ENCODE measurements at places on chromosomes 16 and 17.

DNA sequence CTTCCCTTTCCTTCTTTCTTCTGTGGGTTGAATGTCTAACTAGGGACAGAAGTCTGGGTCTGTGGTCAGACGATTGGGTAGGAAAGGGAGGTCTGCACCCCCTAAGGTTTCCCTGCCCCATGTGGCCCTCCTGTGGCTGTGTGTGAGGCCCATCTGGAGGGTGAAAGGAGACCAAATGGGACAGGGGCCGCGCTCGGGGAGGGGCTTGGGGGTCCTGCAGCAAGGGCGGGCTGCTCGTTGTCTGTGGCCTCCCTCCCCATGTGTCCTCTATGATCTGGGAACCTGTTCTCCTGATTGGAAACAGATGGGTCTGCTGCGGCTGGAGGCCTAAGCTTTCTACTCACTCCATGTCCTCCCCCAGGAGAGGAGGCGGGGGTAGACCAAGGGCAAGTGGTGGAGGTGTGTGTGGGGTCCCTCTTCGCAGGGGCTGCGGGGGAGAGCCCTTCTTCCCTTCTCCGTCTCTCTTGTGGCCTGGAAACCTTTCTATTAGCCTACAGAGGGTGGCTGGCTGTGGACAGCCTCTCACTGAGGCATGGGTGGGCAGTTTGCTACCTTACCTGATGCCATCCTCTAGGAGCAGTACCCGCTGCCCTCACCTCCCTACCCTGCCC is 18.6 kb downstream of the IGFBP4 start:
- no peak for DNase-seq

GRCh38 chr16:82601989-82602640 is 24.7 kb upstream of the CDH13 start:
- DNase-seq = no peak

GRCh38 chr17:47643116-47643515 is 6.6 kb upstream of the KPNB1 start:
- no peak for DNase-seq

- no peak for DNase-seq
Measured at GRCh38 chr17:192666-193425, 11.4 kb upstream of the DOC2B start.

GRCh38 chr16:86494039-86494564 is 16.2 kb upstream of the FOXF1 start:
- no peak for DNase-seq

- DNase-seq = no peak
Measured at GRCh38 chr16:31221357-31222160, 4.6 kb upstream of the PYDC1 start.

GRCh38 chr17:2635241-2635640 is 41.8 kb downstream of the PAFAH1B1 start:
- no peak for DNase-seq

GRCh38 chr16:64138006-64138405 is 983.9 kb downstream of the CDH11 start:
- no peak for DNase-seq

- DNase-seq = no peak
Measured at GRCh38 chr17:63440127-63440769, 5.9 kb downstream of the CYB561 start.

GRCh38 chr16:81442220-81442915 is 2.2 kb upstream of the CMIP start:
- peak; percentile 33 for DNase-seq

DNA sequence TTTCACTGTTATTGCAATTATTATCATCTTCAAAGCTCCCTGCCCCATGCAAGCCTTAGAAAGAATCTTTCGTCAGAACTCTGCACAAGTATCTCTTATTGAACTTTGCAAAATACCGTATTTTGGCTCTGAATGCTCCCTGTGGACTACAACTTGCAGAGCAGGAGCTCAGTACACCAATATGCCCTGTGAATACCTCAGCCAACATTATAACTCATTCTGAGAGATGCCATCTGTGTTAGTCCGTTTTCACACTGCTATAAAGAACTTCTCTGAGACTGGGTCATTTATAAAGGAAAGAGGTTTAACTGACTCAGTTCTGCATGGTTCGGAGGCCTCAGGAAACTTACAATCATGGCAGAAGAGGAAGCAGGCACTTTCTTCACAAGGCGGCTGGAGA is 87.2 kb upstream of the XYLT1 start:
- DNase-seq = no peak

GRCh38 chr16:54444851-54445458 is 158.4 kb upstream of the IRX3 start:
- no peak for DNase-seq

DNA sequence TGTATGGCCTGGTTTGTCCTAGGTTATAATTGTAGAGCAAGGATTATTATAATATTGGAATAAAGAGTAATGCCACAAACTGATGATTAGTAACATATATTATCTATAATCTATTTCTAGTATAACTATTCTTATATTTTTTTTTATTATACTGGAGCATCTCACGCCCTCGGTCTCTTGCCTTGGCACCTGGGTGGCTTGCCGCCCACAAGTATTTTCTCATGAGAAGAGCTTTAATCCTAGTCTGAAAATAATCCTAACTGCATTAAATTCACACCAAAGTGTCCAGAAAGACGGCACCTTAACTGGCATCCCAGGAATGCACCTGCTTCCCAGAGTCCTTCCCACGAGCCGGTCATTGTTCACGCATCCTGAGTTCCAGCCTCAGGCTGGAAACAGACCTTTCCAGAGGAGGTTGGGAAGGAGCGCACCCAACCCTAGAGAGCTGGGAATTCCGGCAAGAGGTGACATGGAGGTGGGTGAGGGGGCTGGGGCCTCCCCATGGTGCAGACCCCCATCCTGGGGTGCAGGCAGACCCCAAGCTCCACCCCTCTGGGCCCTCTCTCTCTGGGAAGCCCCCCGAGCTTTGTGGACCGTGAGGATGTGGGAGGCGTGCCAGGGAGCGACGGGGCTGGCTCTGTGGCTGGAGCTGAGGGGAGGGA is 15.9 kb downstream of the CHMP1A start:
- no peak for DNase-seq

DNA sequence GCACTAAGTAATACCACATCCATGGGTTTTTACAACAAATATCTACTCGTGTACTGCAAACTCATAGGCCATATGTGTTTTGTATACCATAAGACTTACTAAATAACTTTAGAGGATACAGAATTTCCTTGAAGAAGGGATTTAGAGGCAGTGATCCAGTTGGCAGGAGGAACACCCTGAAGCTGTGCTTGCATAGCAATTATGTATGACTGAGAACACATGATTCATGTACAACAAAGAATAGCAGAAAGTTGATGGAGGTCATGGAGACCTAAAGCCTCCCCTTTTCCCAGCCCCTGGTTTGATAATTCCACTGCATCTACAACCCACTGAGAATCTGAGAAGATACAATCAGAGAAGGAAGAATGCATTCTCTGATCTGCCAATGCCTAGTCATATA is 83.8 kb upstream of the PMFBP1 start:
- no peak for DNase-seq

- DNase-seq = peak; percentile 61
Measured at GRCh38 chr17:81926451-81927151, 934 bp downstream of the MAFG start.

DNA sequence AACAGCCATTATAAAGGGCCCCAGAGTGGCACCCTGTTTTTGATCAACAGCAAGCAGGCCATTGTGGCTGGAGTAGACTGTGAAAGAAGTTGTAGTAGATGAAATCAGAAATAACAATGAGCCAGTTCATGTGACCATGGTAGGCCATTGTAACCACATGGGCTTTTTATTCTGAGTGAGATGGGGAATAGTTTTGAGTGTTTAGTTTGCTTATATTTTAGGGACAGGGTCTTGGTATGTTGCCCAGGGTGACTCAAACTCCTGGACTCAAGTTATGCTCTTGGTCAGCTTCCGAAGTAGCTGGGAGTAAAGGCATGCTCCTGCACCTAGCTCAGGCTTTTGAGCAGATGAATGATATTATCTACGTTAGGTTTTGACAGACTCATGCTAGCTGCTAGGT is 12.0 kb downstream of the CBFB start:
- DNase-seq = no peak

GRCh38 chr17:75501378-75502071 is 13.8 kb downstream of the CASKIN2 start:
- DNase-seq = no peak

GRCh38 chr16:24232936-24233335 is 23.2 kb upstream of the CACNG3 start:
- no peak for DNase-seq

DNA sequence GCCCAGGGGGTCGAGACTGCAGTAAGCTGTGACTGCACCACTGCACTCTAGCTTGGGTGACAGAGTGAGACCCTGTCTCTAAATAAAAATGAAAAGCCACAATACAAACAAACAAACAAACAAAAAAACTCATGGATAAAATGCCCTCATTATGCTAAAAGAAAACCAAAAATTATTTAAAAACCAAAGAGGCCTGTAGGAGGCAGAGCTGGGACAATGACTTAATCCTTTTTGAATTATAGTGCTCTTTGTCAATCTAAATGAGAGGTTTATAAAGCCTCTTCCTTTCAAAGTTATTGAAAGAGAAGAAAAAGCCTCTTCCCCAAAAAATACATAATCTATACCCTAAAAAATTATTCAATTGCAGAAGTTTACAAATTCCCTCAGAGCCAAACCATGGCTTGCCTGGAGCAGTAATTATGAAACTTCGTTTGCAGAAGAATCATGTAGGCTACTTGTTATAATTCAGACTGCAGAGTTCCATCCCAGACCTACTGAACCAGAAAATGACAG is 18.5 kb downstream of the CRLF3 start:
- no peak for DNase-seq

- DNase-seq = no peak
Measured at GRCh38 chr17:75683583-75683982, 16.4 kb downstream of the SAP30BP start.

- DNase-seq = no peak
Measured at GRCh38 chr16:57570301-57571070, 28.0 kb downstream of the ADGRG5 start.

GRCh38 chr16:53773150-53773846 is 69.3 kb downstream of the FTO start:
- no peak for DNase-seq

- DNase-seq = no peak
Measured at GRCh38 chr16:11986521-11987057, 10.1 kb downstream of the SNX29 start.

- no peak for DNase-seq
Measured at GRCh38 chr16:69293401-69293800, 17.7 kb upstream of the VPS4A start.

- DNase-seq = no peak
Measured at GRCh38 chr16:20897922-20898321, 2.2 kb downstream of the DCUN1D3 start.

GRCh38 chr16:76970087-76970744 is 220.8 kb upstream of the MON1B start:
- no peak for DNase-seq

DNA sequence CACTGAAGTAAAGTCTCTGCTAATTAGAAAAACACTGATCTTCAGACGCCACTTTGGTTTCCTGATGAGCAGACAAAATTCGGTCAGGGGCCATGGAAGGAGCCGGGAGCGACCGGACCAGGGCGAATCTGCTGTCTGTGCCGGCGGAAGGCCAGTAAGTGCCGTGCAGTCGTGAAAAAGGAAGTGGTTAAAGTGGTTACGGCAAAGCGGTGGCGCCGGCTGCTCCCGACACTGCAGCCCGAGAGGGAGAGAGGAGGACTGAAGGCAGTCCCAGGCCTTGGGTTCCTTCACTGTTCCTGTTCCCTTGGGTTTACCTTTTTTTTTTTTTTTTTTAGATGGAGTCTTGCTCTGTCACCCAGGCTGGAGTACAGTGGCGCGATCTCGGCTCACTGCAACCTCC is 17.3 kb upstream of the HEXD start:
- DNase-seq = peak; percentile 44

- no peak for DNase-seq
Measured at GRCh38 chr16:81465375-81465943, 20.9 kb downstream of the CMIP start.

DNA sequence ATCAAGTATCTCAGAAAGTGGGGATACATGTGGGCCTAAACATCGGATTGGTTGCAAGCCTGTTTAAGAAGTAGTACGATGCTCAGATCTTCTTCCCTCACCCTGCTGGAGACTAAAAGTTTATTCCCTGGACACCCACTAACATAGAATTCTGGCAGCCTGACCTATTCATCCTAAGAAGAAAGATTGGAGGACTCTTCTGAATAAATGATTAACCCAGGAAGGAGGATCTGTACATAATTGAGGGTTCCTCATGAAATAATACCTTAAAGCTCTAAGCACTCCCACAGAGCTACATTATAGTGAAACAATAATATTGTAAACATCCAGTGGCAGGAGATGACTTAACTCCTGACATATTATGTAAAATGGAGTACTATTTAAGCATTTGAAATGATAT is 111.7 kb downstream of the NLK start:
- no peak for DNase-seq

GRCh38 chr17:9306086-9306485 is 269.5 kb downstream of the STX8 start:
- DNase-seq = no peak

- DNase-seq = no peak
Measured at GRCh38 chr17:32593003-32593402, 106.2 kb downstream of the CDK5R1 start.

DNA sequence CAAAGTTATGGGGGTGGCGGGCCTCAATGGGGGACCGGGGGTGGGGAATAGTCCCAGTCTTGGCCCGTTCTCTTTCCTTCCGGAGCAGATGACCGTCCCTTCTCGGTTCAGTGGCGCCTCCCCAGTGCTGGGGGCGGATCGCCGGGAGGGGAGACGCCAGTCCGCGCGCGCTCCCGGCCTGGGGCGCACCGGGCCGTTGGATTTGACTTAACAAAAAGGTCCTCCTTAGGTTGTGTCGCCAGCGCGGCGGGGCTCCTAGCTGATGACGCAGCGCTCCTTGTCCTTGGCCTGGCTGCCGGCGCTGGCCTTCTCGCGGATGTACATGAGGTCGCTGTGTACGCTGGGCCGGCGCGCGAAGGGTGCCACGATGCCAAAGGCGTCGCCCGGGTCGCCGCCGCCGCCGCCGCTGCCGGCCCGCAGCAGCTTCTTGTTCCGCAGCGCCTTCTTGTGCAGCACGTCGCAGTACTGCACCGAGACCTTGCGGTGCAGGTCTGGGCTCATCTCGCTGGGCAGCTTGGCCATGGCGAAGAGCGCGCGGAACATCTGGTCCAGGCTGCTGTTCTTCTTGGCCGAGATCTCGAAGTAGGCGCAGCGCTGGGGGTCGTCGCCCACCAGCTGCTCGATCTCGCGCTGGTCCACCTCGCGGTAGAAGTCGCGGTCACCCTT is 1.2 kb downstream of the RASD1 start:
- peak; percentile 36 for DNase-seq

- DNase-seq = no peak
Measured at GRCh38 chr17:42034059-42034458, 14.2 kb downstream of the NKIRAS2 start.

DNA sequence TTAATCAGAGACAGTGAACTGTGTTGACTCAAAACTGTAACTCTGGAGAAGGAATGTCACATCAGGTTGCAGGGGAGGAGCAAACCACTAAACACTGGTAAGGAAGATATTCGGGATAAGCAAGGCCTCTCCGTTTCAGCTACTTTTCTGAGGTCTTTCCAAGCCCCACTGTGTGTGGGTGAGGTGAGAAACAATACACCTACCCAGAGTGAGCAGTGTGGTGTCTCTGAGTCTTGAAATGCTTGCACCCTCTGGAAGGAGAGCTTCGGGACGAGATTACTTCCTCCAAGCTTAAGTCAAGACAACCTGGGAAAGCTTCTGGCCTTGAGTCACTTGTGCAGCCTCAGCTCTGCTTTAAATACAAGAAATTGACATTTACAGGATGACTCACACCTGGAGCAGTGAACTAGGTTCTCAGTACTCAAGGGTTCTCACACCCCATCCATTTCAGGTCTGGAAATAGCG is 2.5 kb upstream of the MAP3K14 start:
- no peak for DNase-seq
